ENCODE measurements at places on chromosomes 16 and 17.

GRCh38 chr17:73045724-73046123, 46.8 kb downstream of the SLC39A11 start:
- DNase-seq: no peak

GRCh38 chr16:17409894-17410293, 60.9 kb downstream of the XYLT1 start:
- no peak for DNase-seq

- no peak for DNase-seq
Observed at GRCh38 chr16:22887445-22887844, 73.5 kb downstream of the HS3ST2 start.

DNA sequence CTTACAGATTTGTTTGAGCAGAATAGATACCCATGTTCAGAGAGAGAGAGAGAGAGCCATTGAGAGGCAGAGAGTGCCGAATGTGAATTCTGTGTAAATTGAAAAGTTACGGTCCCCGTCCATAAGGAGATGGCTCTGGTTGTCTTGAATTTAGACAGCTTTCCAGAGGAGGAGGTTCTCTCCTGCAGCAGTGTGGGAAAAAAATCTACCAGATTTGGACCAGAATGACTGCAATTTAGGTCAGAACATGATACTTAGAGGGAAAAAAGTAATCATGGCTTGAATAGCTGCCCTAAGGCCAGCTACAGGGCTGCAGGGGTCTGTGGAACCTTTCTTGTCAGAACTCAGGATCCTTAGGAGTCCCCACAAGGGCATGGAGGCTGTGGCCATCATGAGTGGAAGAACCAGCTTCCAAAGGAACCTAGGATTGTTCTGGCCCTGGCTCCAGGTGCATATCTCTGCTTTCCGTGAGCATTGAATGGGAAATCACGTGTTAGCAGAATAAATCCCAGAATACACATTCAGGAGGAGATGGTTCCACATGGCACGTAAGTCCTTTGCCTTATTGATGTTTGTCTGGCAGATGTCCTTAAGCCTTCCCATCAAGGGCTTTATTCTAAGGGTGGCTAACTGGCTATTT, 13.0 kb downstream of the PITPNC1 start:
- DNase-seq: no peak

DNA sequence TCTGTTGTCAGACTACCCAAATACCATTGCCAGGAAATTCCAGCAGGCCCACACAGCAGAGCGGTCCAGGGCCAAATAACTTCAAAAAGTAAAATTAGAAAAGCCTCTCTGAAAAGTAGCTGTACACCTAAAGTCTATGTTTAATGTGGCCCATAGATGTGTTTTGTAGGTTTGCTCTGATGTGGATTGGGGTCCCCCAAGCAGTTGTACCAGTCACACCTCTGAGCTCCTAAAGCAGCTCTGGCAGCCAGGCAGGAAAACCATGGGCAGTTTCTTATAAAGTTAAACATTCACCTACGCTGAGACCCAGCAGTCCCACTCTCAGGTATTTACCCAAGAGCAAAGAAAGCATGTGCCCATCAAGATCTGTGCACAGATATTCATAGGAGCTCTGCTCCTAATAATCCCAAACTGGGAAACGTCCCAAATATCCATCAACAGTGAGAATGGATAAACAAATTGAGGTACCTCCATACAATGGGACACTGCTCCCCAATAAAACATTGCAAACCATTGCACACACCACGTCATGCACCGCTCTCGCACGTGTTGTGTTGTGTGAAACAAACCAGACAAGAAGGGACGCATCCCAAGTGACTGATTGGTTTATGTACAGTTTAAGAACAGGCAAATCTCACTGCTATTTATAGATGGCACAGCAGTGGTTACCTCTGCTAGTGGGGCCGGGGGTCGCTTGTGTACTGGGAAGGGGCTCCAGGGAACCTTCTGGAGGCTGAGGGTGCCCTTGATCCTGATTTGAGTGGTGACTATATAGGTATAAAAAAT, 15.8 kb upstream of the PRM1 start:
- no peak for DNase-seq

GRCh38 chr17:5621026-5621425, 36.7 kb upstream of the NLRP1 start:
- DNase-seq: no peak

- no peak for DNase-seq
Observed at GRCh38 chr16:30953511-30954124, 3.9 kb upstream of the SETD1A start.

- DNase-seq: no peak
Observed at GRCh38 chr17:20948984-20949777, 93.6 kb downstream of the USP22 start.

- no peak for DNase-seq
Observed at GRCh38 chr16:87382023-87382785, 1.4 kb downstream of the FBXO31 start.

DNA sequence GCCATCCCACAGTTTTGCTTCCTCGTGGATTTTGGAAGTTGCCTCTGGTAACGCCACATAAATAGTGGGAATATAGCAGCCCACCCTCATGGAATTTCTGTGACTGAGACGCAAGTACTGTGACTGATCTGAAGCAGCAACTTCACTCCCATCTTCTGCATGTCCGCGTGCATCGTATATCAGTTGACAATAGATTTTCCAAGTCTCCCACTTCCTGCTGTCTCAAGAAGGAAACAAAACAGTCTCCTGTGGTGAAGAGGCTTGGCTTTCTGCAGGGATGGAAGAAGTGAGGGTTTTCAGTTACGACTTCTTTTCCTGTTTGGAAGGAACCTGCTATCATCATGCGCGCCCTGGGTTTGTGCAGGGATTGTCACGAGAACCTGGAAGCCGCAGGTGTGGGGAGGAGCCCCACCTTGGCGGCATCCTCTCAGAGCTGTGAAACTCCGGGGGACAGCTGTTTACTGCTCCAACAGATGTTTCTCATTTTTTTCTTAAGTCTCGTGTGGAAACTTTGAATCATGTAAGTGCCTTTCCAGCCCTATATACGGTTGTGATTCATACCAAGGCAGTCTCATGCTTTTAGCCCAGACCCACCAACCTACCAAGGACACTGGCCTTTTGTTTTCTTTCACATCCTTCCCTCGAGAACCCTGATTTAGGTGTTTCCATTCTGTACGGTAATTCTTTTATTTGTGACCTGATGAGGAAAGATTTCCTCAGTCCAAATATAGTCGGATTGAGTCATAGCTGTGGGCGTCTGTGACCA, 57.5 kb downstream of the WIPI1 start:
- peak; percentile 27 for DNase-seq

All from GM04503 (cell line).